ENCODE measurements at places on chromosomes 2 and 18.

DNA sequence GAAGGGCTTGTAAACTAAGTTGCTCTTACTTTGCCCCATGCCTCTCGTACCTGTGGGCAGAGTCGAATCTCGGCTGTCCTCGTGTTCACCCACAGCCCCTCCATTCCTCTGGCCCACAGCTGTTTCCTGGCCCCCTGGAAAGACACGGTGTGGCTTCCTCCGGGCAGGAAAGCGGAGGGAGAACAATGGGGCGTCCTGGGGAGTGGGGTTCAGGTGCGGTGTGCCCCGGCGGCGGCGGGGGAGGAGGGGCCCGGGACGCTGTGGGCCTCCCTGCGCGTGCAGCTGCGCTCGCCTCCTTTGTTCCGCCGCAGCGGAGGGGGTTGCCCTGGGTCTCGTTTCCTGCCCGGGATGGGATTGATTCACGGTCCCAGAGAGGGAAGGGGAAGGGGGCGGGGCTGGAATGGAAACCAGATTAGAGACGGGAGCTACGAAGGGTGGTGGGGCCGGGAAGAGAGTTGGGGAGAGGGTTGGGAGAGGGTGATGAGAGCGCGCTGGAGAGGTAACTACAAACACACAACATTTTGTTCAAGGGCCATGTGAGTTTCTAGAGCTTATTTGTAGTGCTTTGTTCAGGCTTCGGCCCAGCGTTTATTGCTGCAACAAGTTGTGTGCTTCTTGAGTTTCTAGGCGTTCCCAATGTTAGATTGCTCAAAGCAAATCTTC is 796 bp downstream of the MYO1B start:
- peak; percentile 52 for DNase-seq

DNA sequence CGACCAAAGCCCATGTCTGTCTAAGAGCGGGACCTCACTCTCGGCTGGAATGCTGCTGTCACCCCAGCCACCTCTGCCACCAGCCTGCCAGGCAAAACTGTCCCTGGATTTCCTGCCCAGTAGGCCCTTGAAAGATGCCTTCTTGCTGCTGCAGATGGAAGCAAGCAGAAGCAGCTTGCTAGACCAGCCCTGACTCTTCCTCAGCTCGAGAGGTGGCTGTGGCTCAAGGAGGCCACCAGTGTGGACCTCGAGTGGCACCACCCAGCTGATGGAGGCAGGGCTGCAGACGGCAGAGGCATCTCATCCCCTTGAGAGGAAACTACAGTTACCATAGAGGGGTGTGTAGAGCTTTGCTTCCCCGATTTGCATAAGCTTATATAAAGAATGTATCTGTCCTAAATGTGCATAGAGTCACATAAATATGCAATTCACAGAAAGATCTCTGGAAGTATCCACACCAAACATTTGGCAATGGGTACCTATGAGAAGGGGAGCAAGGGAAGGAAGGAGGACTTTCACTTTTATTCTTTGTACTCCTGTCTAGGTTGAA is 20.6 kb downstream of the ADCY3 start:
- DNase-seq: no peak

DNA sequence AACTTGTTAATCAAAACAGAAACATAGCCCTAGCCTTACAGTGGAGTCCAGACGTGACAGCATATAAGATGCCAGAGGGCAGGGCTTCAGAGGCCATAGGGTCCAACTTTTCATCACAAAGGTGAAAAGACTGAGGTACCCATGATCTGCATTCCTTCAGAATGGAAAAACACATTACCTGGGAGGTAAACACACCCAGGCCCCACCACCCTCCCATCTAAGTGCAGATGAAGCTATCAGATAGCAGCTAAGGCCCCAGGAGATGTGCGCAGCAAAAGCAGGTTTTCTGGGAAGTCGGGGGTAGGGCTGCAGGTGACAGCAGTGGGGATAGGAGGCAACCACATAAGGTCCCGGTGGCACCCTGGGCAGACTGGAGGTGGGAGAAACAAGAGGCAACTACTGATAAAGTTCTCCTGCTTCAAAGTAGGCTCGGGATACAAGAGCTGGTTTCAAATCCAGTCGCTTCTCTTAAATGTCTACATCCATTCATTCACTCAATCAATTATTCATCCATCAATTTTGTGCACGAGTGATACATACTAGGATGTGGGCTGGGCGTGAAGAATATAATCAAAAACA is 75.1 kb upstream of the TMEM247 start:
- no peak for DNase-seq

DNA sequence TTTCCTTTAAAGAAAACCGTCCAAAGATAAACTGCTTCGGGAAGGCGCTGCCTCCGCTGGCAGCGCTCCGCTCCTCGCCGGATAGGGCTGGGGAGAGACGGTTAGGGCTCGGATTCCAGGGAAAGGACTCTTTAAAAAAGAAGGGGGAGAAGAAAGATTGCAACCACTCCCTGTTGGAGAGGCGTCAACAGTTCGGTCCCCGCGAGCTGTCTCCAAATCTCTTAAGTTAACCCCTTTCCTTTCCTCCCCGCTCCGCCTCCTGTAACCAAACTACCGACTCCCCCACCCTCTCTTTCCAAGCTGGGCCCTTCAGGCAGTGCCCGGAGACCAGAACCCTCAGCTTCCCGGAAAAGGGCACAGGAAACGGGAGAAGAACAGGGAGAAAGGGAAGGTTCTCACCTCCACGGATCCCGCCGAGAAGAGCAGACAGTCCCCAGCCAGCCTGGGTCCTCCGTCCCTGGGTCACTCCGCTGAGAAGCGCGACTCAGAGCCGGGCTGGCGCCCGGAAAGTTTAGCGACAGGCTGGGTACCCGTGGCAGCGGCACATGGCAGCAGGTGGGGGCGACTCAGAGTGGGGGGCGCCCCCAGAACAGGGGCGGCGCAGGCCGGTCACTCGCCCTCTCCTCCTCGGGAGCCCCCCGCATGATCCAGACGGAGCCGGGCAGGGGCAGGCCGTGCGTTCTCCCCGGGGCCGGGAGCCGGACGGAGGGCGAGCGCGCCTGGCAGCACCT is 675 bp downstream of the FZD5 start:
- peak; percentile 23 for DNase-seq

GRCh38 chr18:45039376-45039775 is 358.7 kb downstream of the SETBP1 start:
- no peak for DNase-seq

DNA sequence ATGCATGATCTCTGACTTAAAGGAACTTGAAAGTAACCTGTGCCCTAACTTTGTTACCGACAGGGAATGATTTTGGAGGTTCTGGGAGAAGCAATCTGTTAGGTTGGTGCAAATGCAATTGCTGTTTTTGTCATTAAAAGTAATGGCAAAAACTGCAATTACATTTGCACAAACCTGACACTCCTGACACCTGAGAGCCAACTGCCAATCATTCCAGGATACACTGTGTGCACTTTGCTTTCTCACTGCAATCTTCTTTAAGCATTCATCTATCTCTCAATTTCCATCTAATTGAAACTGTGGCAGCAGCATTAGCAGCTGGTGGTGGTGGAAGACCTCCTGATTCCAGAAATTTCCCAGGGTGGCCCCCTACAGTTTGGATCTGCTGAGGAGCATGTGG is 87.6 kb upstream of the CYP1B1 start:
- DNase-seq: no peak

DNA sequence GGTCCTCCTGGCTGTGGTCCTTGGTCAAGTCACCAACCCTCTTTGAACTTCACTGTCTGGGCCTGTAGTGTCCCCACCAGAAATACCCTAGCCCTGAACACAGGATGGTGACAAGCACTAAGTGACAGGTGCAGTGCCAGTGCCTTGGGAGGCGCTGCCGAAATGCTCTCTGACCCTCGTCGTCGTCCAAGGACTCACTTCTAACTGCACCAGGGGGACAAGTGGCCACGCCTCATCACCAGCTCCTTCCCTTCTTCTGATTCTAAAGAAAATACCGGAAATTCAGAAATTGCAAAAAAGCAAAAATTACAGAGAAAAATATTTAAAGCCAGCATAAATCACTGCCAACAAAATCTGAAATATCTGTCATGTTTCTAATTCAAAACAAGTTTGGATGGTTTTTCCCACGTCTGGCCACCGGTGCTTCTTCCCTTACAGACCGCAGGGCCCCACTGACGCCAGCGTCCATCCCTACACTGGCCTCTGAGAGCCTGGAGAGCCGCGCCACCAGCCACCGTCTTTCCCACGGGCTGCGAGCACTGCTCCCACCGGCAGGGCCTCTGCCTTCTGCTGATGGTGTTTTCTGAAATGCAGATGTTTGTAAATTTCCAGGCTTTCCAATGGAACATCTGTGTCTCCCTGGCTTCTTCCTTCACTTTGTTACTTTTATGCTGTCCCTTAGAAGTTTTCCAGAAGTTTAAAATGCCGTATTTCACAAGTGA is 37.4 kb upstream of the GPC1 start:
- DNase-seq: no peak

GRCh38 chr2:222960126-222960525 is 91.9 kb upstream of the KCNE4 start:
- DNase-seq: no peak
